ENCODE measurements at places on chromosomes 4 and X.

DNA sequence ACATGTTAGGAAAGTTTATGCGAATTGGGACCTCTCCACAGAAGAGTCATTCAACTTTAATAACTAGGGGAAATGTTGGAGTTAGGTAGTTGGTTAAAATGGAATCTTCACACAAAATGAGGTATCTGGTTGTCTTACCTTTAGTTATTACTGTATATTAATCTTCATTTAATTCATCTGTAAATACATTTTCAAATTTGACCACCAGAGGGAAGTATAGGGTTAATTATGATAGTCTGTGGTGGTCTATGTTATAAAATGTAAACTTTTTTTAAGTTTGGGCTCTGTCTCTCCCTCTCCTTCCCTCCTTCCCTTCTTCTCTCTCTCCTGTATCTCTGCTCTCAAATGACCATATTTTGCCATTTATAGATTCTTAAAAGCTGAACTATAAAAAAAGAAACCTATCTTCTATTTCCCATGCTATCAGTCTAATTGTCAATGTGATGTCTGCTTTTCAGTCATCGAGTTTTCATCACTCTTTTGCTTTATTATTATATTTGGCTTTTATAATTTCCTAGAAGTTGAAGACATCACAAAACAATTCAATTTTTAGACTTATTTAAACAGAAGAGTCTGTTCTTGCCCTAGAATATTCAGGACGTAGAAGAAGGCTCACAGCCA, 49.8 kb downstream of the TMEM144 start:
- no peak for DNase-seq

GRCh38 chr4:169070071-169070894, 60.2 kb upstream of the CBR4 start:
- no peak for DNase-seq

- DNase-seq: no peak
Observed at GRCh38 chr4:147586637-147587036, 30.6 kb upstream of the TMEM184C start.

DNA sequence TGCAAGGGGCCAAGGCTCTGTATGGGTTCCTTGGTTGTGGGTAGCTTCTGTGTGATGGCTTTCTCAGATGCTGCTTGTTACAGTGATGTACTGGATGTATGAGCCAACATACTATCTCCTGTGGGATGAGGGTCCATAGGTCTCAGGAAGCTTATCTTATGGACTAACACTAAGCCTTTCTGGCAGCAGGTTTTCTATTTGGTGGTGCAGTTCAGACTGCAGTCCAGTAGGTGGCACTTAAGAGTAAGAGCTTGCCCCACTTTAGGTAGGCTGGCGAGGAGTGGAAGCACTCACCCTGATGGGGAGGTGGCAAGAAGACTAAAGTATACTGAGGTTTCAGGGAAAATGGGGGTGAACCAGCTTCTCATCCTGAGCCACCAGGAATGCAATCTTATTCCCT, 306.7 kb upstream of the MAOA start:
- DNase-seq: no peak

- no peak for DNase-seq
Observed at GRCh38 chr4:73170518-73171198, 87.9 kb downstream of the ANKRD17 start.

DNA sequence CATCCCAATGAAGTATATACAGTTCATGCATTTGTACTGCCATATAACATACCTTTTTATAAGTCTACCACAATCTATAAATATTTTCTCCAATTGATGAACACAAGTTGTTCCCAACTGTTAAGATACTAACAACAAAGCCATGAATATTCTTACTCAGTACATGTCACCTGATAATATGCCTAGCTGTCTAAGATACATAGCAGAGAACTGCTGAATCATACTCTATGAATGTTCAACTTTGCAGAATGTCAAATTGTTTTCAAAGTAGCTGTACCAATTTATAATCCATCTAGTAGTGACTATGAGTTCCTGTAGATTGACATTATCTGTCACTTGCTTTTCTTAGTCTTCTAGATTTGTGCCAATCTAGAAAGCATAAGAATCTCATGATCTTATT, 84.9 kb downstream of the RAB28 start:
- DNase-seq: no peak

GRCh38 chr4:73761856-73762255, 21.5 kb downstream of the CXCL8 start:
- no peak for DNase-seq

- no peak for DNase-seq
Observed at GRCh38 chrX:53695946-53696549, 9.5 kb upstream of the HUWE1 start.

DNA sequence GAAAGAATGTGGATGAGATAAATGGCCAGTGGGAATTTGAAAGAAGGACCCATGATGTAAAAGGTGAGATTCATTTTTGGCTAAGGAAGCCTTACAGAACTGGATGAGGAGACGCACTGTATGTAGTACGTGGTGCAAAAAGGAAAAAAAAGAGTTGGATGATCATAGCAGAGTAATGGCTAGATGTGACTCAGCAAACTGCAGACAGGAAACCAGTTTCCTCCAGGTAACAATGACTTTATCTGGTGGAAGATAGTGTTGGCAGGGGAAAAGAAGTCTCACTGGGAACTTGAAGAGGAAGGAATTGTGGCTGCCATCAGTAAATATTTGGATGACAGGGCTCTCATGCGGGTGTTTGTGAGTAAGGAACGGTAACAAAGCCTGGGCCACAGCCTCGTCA, 243.2 kb downstream of the CPE start:
- no peak for DNase-seq
